ENCODE measurements at places on chromosomes 5 and 9.

DNA sequence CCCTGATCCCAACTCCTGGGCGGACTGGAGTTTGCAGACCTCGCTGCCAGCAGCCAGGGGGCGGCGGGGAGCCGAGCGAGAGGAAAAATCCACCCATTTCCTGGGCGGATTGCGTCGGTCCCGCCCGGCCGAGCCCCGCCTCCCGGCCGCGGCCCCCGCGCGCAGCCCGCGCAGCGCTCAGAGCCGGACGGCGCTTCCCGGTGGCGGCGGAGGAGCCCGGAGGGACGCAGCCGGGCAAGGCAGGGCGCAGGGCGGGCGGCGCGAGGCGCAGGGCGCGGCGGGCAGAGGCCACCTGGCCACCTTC lies at the start of gene OLFM1:
OLFM1 (plus strand) TSS at position 180 of the 304 bp plus-strand sequence. CDS start 322 bp downstream, outside the sequence.
- no peak for DNase-seq

GRCh38 chr9:119088002-119088547 lies 281.2 kb downstream of the BRINP1 start:
- DNase-seq, result no peak

DNA sequence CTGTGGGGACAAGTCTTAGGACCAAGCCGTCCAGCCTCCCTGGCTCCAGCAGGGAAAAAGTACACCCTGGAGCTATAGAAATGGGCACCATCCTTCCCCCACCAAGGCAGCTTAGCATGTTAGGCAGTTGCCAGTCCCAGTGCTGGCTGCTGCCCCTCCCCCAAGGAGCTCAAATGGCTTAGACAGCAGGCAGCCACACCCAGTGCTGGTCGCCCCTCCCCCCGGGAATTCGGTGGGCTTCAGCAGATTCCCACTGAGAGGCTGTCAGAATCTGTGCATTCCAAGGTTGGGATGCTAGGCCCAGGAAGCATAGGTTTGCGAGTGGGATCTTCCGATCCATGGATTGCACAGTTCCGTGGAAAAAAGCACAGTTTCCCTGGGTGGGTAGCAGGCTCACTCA lies 105.2 kb upstream of the ITGA1 start:
- no peak for DNase-seq

GRCh38 chr9:133992780-133993634 lies 883 bp upstream of the VAV2 start:
- peak; percentile 64 for DNase-seq

GRCh38 chr5:39755986-39756385 lies 331.2 kb upstream of the DAB2 start:
- DNase-seq, result no peak

DNA sequence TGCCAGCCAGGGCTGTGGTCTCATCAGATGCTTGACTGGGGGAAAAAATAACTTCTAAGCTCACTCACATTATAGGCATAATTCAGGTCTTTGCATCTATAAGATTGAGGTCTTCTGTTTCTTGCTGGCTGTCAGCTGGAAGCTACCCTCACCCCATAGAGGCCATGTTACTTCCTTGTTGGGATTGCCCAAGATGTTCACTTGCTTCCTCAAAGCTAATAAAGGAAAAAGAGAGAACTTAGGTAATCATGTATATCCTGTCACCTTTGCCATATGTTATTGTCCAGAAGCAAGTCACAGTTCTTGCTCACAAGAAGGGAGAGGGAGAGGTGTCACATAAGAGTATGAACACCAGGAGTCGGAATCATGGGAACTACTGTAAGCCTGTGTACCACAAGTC lies 38.7 kb upstream of the ANKRD34B start:
- no peak for DNase-seq

DNA sequence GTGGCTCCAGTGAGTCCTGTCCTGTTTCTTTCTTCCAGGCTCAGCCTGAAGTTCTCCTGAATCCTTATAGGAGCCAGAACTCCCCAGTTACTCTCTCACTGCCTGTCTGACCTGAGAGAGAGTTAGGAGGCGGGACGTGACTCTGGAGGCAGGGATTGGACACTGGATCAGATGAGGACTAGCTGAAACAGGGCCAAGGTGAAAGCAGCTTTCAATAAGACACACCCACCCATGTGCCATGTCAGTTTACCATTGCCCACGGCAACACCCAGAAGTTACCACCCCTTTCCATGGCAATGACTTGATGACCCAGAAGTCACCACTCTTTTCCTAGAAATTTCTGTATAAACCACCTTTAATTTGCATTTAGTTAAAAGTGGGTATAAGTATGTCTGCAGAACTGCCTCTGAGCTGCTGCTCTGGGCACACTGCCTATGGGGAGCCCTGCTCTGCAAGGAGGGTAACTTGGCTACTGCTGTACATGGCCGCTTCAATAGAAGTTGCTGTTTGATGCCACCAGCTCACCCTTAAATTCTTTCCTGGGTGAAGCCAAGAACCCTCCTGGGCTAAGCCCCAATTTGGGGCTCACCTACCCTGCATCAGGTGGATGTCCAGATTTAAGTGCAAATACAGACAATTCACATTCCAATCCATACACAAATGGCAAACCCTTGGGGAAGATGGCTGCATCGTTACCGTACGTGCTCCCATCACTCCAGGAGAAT lies 13.7 kb downstream of the FCN2 start:
- DNase-seq, result no peak

DNA sequence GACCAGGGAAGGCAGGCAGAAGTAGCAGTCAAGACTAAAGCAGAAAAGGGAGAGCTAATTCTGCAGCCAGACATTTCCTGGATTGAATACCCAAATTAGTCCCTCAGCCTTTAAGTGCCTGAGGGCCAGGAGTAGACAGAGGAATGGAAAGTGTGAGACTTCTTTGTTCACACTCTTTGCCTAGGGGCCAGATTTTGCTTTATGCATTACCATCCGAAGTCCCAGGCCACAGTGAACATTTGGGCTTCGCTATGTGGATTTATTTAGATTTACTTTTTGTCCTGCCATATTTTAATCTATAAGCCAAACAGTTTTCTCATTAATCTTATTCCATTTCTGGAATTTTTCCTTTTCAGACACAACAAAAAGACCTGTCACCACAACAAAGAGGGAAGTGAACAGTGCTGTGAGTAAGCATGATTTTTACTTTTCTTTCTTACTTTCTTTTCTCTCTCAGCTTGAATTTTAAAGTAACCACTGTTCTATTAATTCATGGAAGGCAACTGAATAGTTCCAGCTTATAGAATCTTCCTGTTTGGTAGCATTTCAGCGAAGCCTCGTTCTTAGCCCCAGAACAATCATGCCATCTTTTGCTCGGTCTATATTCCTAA lies 52.6 kb downstream of the PDCD1LG2 start:
- DNase-seq, result no peak

- DNase-seq, result no peak
These were observed 64.8 kb downstream of the SMIM23 start for GRCh38 chr5:171850324-171850947.

Data from GM18507 (cell line).